ENCODE measurements at places on chromosomes 3 and 15.

DNA sequence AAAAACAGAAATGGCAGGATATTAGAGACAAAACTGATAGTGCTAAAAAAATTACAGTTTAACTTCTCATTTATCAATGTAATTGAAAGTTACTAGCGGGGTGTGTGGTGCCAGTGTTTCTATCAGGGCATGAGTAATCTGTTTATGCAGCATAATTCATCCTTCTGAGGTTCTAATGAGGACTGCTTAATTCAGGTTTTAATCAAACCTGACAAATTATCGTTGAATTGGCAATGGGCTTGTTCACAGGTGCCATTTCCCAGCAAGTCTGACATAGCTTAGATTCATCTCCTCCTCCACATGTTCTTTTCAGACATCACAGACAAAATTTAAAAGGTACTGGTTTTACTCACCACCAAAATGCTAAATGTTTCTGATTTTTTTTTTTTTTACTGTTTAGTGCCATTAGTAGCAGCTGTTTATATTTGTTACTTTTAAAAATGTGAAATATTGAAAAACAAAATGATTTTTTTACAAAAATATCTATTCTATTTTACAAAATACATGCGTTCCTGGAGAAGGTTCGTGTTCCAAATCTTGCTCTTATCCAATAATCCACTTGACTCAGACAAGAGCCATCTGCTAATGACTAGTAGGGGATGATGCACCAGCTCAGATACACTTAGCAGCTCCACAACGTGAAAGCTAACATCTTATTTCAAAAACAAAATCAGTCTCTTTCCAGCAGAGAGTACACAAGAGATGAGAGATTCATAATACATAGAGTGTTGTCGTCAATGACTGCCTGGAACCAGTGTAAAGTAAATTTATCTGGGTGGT lies 447.7 kb upstream of the DPPA4 start:
- DNase-seq = no peak

DNA sequence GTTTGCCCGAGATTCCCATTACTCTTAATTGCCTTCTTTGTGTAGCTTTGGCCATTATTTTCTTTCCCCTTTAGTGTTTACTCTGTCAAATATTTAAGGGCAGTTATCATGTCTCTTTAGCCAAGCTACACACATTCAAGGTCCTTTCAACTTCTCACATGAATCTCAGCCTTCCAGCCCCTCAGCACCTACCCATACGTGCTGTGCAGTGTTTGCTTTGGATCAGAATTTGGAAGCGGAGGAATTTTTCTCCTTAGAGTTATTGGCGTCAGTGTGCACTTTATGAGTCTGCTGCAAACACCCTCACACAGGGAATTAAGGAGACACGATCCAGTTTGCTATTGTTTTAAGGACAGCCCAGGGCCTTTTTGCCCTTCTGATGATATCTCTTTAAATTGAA lies 231.6 kb downstream of the CACNA2D3 start:
- DNase-seq = no peak

GRCh38 chr3:15693355-15693754 lies 91.8 kb downstream of the BTD start:
- no peak for DNase-seq

DNA sequence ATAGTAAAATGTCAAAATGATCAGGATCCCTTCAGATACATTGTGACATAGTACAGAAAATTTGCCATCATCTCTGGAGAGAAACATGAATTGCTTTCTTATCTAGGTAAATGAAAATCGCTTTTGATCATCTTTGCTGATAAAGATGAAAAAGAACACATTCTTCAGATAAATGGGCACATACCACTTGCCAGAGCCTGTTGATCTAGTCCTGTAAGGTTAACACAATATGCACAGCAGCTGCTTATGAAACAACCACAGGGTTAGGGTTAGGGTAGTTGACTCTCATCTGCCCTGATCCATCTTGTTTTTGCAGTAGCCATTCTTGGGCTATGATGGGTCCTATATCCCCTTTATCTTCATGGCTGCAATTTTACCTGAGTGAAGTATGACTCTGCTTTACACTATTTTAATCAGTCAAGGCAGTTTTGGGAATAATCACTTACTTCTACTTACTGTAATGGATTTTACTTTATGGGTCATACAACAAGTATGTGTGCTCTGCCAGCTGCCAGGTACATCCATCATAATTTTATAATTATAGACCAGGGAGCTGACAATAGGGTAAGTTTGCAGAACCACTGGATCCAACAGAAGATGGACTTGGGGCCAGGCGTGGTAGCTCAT lies 12.6 kb upstream of the SPINK8 start:
- DNase-seq = no peak

DNA sequence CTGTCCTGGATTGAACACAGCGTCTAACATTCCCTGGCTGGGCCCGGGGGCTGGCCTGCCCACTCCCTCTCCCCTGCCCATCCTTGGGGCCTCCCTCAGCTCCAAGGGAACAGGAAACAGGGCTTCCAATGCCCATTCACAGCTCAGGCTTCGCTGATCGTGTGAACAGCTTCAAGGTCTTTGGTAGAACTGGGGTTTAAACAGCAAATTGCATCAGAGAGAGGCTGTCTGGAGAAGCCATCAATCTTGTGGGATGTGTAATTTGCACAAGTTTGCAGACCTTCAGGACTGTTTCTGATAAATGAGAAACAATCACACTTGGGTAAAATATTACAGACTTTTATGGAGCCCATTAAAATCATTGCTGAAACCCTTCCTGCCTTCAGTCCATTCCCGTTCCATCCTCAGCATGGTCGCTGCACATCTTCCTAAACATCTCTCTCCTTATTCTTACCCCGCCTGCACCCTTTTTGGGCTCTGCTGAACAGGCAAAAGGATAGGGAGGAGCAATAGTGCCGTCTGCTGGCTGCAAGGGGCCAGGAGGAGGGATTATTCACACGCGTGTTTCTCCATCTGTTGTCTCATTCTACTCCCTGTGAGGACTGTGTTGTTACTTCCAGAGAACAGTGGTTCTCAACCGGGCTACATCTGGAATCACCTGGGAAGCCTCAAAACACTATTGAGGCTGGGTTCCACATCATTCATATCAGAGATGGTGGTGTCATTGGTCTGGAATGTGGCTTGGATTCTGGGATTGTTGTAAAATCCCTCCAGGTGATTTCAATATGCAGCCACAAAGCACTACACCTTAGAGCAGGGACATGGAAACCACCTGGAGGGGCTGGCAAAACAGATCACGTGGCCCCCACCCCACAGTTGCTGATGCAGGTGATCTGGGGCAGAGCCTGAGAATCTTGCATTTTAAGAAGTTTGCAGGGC lies 116.3 kb downstream of the CLSTN2 start:
- DNase-seq = no peak

- no peak for DNase-seq
Observed at GRCh38 chr3:53774414-53774813, 71.8 kb downstream of the CHDH start.
